ENCODE measurements at places on chromosomes 1 and 21.

DNA sequence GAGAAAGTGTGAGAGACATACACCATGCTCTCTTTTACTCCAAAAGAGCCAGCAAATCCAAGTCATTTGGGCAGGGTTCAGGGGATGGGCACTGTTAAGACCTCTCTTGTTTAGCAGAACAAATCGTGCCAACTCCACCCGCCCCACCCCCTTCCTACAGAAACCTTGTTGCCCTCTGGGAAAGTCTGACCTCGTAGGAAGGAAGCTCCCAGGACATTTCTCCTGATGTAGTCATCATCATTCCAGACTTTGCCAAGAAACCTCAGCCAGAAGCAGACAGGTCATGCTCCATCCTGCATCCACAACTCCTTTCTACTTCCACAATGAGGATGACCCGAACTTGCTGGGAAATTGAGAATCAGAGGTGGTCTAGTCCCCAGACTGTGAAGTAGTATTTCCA, 57.7 kb downstream of the UBE2T start:
- no peak for DNase-seq

DNA sequence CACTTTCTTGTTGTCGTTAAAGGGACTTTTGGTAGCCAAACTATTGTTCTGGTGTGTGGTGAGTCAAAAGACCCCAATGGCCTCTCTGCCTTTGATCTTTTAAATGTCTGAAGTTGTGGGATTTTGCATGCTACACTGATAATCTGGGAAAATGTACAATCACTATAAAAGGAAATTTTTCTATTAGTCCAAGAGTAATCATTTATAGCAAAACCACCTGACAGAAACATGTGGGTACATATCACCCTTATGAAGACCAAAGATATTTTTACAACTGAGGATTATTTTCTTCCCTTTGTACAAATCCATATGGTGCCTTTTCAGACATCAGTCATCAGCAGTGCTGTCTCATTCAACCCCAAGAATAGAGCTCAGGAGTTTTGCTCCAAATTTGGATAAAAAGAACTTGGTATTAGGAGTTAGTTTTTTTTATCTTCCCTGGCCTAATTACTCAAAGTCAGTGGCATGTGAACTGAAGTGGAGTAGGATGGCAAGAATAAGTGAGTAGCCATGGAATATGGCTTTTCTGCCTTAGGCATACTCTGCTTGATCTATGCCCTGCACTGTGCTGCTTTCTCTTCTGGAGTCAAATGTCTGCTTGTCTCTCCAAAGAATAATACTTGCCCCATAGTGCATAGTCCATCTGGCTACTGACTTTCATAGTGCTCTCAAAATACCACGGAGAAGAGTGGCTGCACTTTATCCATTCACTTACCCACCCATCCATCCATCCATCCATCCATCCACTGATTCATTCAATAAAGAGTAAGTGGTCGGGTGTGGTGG, 13.5 kb downstream of the GREM2 start:
- DNase-seq: no peak

DNA sequence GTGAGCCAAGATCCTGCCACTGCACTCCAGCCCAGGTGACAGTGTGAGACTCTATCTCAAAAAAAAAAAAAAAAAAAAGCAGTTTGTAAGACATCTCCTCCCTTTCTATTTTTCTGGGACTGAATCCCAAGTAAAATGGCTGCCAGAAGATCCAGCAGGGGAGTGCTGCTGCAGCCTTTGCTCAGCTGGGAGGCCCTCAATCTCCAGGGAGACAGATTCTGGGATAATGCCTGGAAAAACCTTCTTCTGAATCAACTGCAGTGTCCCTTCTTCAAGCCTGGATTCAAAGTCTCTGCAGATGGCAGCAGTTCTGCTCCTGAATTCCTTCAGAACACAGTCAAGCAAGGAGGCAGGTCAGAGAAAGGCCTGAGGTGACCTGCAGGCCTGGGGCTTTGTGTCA, 191.0 kb upstream of the NRIP1 start:
- no peak for DNase-seq

- DNase-seq: peak; percentile 81
Measured at GRCh38 chr1:203628201-203629015, 1.8 kb downstream of the ATP2B4 start.

GRCh38 chr1:173149887-173150286, 57.2 kb downstream of the TNFSF4 start:
- DNase-seq: no peak

GRCh38 chr1:61450454-61450853, 274.5 kb downstream of the TM2D1 start:
- DNase-seq: no peak

DNA sequence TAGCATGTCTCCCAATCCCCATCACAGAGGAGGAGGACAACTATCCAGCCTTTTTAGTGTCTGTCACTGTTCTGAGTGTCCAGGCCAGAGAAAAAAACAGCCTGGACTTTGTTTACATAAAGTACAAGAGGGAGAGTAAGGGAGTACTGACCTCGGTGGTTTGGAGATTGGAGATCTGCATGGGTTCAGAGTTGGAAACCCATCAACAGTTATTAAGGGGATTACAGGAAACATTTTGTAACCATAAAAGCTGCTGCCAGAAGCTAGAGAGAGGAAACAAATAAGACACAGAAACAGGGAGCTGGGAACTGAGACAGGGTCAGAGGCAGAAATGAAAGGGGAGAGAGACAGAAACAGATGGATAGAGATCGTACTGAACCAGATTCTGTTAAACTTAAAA, 131.5 kb upstream of the CTTNBP2NL start:
- no peak for DNase-seq

- DNase-seq: no peak
Measured at GRCh38 chr21:46509741-46510502, 51.2 kb downstream of the DIP2A start.

- no peak for DNase-seq
Measured at GRCh38 chr1:17679856-17680255, 75.3 kb upstream of the ACTL8 start.

DNA sequence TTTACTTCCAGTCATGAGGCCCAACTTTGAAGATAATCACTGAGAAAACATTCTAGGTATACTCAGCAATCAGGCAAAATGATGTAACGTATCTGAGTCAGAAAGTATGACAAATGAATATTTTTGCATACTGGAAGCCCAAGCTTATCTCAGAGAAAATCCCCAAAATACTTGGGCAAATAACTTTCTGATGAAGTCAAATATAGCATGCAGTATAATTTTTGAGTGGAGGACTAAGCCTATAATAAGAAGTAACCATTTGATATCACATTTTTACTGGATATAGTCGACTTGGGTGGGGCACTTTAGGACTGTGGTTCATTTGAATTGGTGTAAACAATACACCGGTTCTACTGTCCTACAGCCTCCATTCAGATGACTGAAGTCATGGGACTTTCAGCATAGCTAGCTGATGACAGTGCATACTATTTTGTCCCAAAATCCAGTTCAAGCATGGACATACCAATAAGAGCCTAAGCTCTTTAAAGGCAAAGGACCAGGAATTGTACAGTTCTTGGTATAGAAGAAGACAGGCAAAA, 2.3 kb upstream of the GADD45A start:
- no peak for DNase-seq

DNA sequence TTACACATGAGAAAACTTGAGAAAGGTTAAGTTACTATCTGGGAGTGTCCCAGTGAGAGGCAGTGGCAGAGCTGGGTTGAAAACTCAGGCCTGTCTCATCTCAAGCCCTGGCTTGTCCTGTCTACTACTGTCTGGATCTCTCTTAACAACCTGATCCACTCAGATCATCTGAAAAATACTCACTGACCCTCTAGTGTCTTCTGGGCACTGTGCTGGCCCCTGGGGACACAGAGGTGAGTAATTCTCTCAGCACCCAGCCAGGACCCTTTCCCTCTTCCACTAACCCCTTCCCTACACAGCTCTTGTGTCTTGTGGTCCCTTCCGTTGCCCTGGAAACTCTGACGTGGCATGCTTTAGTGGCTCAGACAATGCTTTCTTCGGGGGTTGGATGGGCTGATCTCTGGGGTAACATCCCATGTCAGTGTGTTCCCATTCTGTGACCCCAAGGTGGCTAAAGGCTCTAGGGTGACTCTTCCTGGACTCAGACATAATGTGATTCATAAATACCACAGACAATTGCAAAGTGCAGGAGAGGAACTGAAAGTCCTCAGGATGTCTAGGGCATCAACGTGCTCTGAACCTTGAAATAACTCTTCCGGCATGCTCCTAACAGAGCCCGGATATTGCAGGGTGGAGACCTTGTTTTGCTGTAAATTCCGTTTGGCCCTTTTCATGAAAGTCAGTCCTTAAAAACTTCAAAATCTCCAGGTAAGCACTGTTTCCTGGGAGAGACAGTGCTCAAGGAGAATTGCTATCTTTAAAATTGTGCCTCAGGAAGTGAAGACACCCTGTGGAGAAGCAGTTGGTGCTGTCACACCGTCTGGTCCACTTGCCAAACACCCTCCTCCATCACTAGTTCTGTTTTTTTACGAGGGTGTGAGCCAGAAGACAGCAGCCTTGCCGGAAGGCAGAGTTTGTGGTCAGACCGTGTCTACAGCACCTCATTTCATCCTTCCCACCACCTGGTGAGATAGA, 4.0 kb downstream of the SHISAL2A start:
- peak; percentile 34 for DNase-seq

GRCh38 chr1:243508303-243508713, 252.5 kb downstream of the SDCCAG8 start:
- no peak for DNase-seq

DNA sequence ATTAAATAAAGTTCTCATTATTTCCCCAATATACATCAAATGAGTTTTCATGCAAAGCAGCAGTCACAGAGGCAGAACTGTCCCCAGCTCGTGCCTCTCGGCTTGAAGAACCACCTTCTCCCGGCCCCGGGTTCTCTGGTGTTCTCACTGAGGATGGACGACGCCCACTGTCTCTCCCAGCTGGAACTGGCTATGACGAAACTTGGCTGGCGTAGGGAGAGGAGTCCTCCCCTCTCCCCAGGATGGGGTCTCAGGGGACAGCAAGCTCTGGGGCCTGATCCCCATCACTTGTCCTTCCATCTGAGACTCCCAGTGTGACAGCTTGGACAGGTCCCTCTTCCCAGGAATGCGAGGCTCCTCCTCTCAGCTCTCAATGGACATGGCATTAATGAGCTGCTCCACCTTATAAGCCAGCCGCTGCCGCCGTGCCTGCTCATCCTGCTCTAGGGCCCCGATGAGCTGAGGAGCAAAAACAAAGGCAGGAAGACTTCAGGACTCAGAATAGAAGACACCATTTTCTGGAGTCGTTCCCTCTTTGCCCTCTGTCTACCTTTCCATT, 116.0 kb upstream of the CD34 start:
- no peak for DNase-seq

DNA sequence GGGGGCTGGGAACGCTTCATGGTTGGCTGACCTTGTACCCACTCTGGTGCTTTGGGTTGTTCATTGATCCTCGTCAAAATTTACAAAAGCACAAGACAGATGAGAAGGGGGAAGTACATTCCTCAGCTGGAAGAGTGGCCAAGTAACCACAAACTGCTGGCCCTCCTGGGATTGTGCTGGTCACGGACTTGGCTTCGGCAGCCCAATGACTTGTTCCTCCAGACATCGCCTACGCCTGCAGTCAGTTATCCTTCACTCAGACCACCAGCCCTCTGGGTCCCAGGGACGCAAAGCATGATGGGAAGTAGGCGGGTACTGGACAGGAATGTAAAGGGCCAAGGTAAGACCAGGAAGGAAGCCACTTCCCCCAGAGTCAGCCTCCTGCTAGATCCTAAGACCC, 53.1 kb downstream of the LMX1A start:
- DNase-seq: peak; percentile 36

- peak; percentile 29 for DNase-seq
Measured at GRCh38 chr1:183444243-183444642, 26.1 kb upstream of the NMNAT2 start.

GRCh38 chr1:152786077-152786476, at the start of gene LCE1E:
Gene LCE1E (plus strand): TSS chr1:152786257. CDS start chr1:152787300, 1,043 bp downstream.
- DNase-seq: no peak

GRCh38 chr1:24340770-24341169, 21.6 kb downstream of the GRHL3 start:
- no peak for DNase-seq

DNA sequence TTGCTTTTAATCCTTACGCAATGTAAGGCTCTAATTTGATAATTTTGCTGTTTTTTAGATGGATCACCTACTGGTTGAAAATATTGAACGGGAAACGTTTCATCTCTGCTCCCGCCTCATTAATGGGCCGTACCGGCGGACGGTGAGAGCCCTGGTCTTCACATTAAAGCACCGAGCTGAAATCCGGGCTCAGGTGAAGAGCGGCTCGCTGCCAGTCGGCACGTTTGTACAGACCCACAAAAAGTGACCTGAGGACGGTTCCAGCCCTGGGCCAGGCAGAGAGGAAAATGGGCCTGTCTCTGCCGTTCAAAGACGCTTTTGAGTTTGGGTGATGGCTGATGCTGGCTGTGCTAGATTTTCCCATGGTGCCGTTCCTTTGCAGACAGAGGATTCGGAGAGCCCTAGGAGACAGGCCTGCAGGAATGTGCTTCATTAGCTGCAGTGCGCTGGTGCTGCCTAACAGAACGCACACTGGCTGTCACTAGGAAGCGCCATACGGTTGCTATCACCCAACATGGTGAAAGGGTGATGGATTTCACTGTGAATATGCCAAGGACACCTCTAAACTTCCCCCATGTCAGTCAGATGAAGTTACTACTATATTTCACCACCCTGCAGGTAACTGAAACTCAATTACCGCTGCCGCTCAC, 42.9 kb downstream of the TCEANC2 start:
- no peak for DNase-seq

DNA sequence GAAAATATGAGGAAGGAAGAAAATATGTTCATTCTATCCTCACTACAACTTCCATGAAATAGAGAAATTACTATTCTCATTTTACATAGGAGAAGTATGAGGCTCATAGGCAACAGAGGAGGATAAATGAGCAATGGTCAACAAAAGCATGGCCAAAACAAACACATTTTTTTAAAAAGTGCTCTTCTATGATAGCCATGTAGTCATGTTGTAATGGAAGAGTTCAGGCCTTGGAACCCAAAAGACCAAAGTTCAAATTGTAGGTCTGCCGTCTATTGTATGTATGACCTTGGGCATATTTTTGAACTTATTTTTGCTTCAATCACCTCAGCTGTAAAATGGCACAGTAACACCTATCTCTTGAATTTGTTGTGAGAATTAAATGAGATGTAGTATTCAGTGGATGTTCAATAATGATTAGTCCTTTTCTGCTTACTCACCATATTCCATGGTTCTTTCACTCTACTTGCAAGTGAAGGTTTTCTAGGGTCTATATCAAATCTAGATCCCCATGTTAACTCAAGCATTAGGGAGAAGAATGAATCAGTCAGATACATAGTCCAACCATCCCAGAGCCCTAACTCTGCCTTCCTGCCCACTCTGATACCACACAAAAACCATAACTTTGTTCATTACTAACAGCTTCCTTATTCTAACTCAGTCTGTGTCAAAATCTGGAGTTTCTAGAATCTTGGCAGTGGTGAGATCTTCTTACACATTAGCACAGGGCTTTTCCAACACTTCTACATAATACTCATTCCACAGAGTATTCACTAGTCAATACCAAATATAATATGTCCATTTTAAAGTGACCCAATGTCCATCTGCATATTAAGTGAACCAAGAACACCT, 353.2 kb downstream of the PLPP3 start:
- DNase-seq: no peak

GRCh38 chr1:87314091-87314490, 14.6 kb upstream of the LMO4 start:
- DNase-seq: no peak

GRCh38 chr1:91647061-91647460, 146.4 kb downstream of the CDC7 start:
- no peak for DNase-seq

GRCh38 chr1:50368179-50369007, 54.9 kb downstream of the DMRTA2 start:
- DNase-seq: no peak

- no peak for DNase-seq
Measured at GRCh38 chr1:224435999-224436398, 1.4 kb upstream of the WDR26 start.

GRCh38 chr1:63322944-63323864, 837 bp downstream of the FOXD3 start:
- DNase-seq: peak; percentile 40

Data from femur (tissue), 1 donor.